Stimulated activated CD4-positive, alpha-beta T cell treated with anti-CD3 and anti-CD28 coated beads, TNF-alpha, amount 100 ng/mL, for 48 hours (primary cell): ENCODE measurements at places on chromosomes 7 and 10.

DNA sequence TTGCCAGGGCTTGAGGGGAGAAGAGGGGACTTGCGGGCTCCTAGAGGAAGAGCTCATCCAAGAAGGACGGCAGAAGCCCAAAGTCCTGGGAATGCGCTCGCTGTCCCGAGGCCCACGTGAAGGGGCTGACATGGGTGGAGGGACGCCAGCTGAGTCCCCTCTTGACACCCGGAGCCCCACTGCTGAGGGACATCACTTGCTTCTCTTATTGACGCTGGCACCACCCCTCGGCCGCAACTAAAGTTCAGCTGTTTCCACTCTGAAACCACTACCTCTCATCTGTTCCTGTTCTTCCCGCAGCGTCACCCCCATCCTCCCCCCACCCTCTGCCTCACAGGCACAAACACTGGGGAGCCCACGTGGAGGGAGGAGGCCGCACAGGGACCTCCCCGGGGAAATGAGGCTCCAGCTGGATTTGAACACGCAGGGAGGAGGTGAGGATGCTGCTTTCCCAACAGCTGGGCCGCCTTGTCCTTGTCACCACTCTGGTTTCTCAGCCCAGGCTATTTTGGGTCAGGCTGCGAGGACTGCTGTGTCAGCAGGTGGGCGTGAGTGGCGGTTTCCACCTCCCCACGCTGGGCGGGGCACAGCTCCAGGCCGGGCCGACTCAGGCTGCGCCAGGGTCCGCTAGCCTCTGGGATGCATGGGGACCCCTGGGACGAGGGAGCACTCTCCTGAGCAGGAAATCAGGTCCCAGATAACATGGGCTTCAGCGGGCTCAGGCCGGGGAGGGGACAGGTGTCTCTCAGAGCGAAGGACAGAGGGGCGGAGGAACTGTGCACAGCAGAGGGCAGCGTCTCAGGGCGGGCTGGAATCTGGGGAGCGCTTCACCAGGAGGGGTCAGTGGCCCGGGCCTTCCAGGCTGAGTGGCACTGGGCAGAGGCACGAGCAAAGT is 156.3 kb downstream of the ZNF248 start:
- no peak for DNase-seq

GRCh38 chr10:95337423-95338160 is 46.8 kb upstream of the PDLIM1 start:
- no peak for DNase-seq

DNA sequence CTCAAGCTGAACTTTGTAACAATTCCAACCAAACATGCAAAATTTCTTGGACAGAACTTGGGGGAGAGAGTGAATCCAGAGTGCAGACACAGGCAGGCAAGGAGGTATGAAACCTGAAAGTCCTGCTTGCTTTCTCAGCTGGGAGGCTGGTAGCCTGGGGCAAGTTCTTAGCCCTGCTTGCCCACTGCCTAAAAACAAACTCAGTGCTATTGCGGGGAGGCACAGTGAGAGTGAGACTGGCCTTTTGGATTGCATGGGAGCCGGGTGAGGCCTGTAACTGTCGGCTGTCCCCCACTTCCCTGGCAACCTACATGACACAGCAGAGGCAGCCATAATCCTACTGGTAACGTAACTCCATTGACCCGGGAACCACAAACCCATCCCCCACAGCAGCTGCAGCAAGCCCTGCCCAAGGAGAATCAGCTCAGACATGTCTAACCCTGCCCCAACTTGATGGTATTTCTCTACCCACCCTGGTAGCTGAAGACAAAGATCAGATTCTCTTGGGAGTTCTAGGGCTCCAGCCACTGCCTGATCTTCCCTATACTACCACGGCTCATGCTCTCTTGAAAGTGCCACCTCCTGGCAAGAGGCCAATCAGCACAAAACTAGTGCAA is 663.6 kb downstream of the GRM8 start:
- no peak for DNase-seq

GRCh38 chr7:19114551-19114855 is 2.9 kb downstream of the TWIST1 start:
- DNase-seq, result no peak

GRCh38 chr10:5560142-5560816 is 35.5 kb downstream of the CALML3 start:
- no peak for DNase-seq

DNA sequence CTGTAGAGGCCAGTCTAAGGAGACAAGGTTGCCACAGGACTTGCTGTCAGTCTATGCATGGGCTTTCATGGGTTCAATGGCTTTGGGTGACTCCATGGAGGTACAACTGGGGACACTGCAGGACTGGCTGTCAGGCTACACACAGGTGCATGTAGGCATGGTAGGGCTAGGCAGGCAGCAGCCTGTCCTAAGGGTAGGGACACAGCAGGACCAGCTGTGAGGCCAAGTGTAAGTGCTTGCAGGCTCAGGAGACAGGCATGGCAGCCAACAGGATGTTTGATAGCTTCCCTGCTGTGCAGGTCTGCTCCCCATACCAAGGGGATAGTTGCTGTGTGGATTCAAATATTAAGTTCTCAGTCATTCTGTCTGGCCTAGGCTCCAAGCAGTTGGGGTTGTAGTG is 181.0 kb upstream of the NPY start:
- no peak for DNase-seq

DNA sequence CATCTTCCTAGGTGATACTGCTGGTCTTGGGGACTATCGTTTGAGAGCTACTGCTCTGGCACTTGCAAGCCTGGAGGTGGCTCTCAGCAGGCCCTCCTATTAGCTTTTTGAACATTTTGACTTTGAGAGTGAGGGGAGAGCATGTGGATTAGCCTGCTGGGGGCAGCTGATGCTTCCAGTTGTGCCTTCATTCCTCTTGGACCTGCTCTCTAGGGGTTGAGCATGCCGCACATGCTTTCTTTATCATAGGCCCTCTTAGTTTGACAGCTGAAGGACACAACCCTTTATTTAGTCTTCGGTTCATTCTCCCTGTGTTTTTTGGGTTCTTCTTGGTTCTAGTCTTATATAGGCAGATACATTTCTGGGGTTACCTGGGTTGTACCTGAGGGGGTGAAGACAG is 132.1 kb downstream of the GALNT17 start:
- DNase-seq, result no peak

DNA sequence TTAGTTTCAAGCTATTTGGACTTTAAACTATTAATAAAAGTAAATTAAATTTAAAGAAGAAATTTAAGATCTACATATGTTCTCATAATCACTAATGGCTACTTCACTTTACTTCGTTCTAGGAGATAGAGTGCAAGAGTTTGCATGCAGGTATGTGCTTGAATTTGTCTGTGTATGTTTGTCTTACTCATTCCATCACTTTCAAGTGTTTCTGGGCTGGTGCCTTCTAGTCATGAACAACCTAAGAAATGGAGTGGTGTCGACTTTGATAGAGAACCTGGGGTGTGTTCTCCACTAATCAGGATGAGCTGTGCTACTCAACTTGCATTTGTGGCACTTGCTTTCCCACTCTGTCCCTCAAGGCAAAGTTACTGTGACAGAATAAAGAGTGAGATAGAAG is 169.9 kb downstream of the KCND2 start:
- no peak for DNase-seq

GRCh38 chr10:84469470-84469869 is 141.1 kb downstream of the CCSER2 start:
- no peak for DNase-seq
